ENCODE measurements at places on chromosomes 3 and 15.

GRCh38 chr3:115836944-115837343 is 213.6 kb downstream of the GAP43 start:
- DNase-seq, result no peak

DNA sequence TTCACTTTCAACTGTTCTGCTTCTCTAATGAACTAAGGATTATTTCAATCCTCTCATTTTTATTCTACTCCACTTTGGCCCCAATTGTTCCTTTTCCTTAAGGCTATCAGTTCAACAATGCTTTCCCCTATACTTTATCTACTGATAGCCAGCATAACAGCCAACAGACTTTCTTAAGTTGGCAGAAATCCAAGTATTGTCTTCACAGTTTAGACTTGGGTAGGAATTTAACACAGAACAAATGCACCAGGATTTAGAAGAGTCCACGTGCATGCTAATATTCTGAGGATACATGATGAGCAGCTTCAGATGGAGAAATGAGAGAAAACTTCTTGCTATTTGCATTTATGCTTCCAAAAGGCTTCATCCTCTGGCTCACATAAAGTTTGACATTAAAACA is 54.8 kb downstream of the FBN1 start:
- no peak for DNase-seq

- peak; percentile 13 for DNase-seq
Measured at GRCh38 chr15:68228143-68228970, 1.2 kb downstream of the CLN6 start.

GRCh38 chr15:38701149-38701548 is 136.5 kb upstream of the RASGRP1 start:
- no peak for DNase-seq

DNA sequence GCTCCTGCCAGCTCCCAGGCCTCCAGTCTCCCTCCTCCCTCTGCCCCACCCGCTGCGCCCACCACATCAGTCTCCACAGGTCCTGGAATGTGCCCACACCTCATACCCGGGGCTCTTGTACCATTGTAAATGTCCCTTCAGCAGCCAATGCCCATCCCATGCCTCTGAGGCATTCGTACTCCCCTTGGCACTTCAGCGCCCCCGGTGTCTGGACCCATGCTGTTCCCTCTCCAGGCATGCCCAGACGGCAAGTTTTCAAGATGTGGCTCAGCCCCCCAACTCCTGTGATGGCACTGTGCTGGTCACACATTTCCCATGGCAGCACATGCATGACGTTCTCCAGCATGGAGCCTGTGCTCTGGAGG is 13.3 kb downstream of the PLXND1 start:
- DNase-seq, result no peak

DNA sequence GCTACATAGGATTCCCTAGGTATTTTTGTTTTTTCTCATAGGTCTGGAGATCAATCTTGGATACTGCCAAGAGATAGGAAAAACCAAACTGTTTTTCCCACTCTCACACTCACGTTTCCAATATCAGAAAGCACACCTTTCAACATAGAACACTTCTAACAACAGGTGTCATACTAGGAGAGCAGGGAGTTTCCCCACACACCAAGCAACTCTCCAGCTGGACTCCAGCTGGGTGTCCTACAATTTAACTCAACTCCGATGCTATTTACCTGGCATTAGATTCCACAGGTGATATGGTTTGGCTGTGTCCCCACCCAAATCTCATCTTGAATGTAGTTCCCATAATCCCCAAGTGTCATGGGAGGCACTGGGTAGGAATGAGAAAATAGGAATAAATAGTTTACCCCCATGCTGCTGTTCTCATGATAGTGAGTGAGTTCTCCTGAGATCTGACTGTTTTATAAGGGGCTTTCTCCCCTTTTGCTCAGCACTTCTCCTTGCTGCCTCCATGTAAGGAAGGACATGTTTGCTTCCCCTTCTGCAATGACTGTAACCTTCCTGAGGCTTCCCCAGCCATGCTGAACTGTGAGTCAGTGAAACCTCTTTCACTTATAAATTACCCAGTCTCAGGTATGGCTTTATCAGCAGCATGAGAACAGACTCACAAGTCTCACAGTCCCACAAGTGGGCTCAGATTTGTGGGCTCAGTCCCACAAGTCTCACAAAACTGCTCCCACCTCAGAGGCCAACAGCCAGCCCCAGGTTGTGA is 354.5 kb upstream of the THBS1 start:
- DNase-seq, result no peak

DNA sequence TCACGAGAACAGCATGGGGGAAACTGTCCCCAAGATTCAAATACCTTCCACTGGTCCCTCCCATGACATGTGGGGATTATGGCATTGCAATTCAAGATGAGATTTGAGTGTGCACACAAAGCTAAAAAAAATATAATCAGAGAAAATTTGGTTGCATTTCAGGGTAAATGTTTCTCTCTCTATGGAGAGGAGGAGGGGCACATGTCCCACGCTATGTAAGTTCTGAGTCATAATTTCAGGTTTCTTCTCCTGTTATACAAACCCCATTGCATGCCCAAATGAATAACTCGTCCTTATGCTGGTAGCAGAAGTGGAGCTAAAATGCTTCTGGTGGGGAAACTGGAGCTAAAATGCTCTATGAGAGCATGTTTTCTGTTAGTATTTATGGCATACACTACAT is 209.7 kb upstream of the DCBLD2 start:
- no peak for DNase-seq

Data from inflammatory macrophage treated with lipopolysaccharide for 4 hours (primary cell).